Gastrocnemius medialis (tissue), 4 donors: ENCODE measurements at places on chromosomes 12 and 14.

- no peak for DNase-seq
These were observed 35.7 kb downstream of the DNM1L start for GRCh38 chr12:32714772-32715171.

GRCh38 chr14:32258336-32258993, 55.4 kb upstream of the RNU6-8 start:
- no peak for DNase-seq

DNA sequence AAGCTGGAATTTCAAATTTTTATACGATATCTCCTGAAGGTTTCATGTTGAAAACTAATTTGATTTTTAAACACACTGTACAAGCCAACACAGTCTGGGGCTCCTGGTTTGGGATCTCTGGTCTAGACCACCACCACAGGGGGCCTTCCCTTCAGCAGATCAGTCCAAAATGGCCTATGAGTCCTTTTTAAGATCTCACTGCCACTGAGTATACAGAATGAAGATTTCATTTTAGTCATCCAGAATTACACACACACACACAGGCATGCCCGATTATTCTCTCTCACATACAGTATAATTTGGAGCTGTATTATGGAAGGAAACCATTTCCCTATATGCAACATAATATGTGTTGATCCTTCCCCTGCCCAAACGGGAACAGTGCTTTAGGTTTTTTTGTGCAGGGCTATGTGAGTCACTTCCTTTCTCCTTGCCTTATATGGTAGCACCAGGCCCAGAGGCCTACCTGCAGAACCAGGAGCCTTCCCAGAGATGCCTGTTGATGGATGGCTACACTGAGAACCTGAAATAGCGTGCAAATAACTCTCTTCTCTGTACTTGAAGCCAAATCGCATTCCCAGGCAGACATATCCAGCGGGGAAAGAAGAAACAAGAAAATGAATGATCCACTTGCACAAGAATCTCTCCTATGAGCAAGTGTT, 28.1 kb upstream of the WNK1 start:
- no peak for DNase-seq

- no peak for DNase-seq
These were observed 13.9 kb downstream of the JDP2 start for GRCh38 chr14:75441728-75442127.

DNA sequence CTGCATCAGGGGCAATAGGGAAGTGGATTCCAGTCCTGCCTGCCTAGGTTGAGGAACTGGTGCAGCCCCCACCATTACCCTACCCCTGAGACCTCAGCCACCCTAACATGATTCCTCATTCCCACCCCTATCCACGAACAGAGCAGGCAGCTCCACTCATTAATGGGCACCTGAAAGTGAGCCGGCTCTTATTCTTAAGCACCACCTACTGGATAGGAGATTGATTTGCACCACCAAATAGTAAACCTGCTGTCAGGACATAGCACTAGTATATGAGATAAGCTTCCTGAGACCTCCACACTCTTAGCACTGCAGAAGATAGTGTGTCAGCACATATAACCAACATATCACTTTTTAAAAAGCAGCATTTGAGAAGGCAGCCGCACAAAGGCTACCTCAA, 573.2 kb downstream of the SOX5 start:
- no peak for DNase-seq

DNA sequence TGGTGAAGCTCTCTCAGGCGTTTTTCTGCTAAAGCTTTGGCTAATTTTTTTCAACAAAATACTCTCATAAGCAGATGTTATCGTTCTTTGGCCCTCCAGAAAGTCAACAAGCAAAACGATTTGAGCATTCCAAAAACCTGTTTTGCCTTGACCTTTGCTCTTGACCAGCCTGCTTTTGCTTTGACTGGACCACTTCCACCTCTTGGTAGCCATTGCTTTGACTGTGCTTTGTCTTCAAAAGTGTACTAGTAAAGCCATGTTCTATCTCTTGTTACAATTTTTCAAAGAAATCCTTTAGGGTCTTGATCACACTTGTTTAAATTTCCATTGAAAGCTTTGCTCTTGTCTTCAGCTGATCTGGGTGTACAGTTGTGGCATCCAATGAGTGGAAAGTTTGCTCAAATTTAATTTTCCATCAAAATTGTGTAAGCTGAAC, 10.7 kb upstream of the ARID4A start:
- no peak for DNase-seq

DNA sequence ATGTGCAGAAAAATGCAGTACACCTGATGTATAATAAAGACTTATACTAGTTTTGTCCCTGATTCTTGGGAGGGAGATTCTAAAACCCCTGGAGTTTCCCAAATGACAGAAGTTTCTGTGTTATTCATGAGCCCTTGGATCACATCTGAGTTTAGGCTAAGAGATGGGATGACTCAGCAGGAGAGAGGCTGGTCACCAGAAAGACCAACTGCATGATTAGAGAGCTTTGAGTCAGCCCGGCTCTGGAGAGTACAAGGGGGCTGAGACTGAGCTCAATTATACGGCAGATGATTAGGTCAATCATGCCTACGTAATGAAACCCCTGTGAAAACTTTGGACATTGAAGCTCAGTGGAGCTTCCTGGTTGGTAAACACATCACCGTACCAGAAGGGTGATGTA, 174.2 kb downstream of the SSPN start:
- no peak for DNase-seq

DNA sequence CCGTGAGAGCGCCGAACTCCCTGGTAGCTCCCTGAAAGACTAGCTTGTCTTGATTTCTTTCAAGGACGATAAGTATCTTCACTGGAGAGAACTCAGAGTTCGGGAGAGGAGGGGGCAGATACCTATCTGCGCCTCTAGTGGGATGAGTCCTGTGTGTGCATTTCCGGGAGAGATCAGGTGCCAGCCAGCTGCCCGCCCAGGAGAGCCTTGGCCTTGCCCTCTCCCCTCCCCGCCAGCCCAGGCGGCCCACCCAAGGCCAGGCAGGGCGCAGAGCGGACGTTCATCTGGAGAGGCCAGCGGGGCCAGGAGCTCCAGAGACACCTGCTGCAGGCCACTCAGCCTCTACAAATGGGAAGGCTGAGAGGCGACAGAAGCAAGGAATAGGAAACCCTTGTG, 1.0 kb downstream of the CD9 start:
- DNase-seq = no peak

DNA sequence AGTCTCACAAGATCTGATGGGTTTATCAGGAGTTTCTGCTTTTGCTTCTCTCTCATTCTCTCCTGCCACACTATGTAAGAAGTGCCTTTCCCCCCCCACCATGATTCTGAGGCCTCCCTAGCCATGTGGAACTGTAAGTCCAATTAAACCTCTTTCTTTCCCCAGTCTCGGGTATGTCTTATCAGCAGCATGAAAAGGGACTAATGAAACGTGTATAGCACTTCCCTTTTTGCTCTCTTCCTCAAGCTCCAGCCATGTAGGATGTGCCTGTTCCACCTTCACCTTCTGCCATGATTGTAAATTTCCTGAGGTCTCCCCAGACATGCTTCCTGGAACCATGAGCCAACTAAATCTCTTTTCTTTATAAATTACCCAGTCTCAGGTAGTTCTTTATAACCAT, 7.0 kb upstream of the CRACR2A start:
- DNase-seq = no peak

DNA sequence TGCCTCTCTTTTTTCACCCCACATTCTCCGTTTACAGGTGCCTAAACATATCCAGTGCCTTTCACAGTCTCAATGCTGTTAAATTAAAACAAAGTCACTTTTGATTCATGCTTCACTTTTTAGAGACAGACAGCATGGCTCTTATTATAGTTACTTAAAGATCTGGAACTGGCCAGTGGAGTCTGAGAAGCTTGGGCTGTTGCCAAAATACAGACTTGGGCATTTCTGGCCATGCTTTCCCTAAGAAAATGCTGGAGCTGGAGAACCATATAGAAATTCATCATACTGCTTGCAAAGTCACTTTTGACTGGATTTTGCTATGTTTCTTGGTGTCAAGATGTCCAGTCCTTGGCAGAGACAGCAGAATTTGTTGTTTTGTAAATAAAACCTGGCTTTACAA, 12.2 kb upstream of the GPR68 start:
- no peak for DNase-seq

DNA sequence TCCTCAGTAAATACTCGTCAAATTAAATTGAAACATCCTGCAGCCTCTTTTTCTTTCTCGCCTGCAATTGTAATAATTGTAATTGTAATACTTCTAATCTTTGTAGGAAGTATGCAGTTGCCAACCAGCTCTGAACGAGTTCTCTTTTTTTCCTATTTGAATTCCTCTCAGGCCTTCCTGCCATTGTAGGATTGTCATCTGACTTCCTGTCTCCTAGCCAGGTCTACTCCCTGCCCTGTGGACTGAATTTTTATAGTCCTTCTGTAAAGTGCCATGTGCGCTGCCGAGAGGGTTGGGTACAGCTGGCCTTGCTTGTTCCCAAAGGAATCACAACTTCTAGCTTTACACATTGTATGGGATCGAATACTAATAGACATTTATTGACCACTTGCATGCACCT, 183.3 kb downstream of the SSPN start:
- DNase-seq = no peak

- no peak for DNase-seq
These were observed 141.3 kb downstream of the KTN1 start for GRCh38 chr14:55721353-55721752.

DNA sequence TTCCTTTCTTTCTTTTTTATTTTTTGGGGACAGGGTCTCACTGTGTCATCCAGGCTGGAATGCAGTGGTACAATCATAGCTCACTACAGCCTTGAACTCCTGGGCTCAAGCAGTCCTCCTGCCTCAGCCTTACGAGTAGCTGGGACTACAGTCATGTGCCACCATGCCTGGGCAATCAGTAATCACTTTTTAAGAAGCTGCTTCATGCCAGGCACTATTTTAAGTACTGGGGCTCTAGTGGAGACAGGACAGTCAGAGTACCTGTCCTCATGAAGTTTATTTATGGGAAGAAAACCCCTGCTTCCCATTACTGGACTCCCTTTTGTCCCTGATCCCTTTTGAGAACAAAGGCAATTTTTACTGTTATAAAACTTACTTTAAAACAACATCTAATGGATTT, 124.0 kb upstream of the NPAS3 start:
- DNase-seq = no peak

DNA sequence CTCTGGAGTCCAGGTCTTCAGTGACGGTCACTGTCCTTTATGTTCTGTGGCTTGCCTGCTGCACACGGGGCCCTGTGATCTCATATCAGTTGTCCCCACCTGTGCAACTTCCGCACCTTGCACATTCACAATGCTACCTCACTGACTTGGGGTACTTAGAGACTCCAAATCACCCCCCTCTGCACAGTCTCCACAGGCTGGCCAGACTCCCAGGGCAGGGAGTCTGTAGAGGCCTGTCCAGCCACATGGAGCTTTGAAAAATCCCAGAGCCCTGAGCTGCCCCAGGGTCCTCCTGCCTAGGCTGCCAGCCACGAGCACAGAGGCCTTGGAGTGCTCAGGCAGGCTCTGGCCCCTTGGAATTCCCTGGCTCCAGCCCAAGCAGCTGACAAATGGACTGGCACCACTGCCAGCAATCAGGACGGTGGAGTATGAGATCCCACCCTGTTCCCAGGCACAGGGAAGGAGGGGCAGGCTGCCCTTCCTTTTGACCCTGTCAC, 26.4 kb downstream of the CMKLR1 start:
- DNase-seq = no peak
